CD4-positive, alpha-beta T cell treated with Interleukin-2 at 100 ng/mL for 4 hours (primary cell): ENCODE measurements at places on chromosomes 7 and 10.
A peak's percentile ranks its signal among the peaks of the same experiment; 100 is the strongest.

- DNase-seq: no peak
Measured at GRCh38 chr7:96319439-96319838, 2.5 kb downstream of the SLC25A13 start.

DNA sequence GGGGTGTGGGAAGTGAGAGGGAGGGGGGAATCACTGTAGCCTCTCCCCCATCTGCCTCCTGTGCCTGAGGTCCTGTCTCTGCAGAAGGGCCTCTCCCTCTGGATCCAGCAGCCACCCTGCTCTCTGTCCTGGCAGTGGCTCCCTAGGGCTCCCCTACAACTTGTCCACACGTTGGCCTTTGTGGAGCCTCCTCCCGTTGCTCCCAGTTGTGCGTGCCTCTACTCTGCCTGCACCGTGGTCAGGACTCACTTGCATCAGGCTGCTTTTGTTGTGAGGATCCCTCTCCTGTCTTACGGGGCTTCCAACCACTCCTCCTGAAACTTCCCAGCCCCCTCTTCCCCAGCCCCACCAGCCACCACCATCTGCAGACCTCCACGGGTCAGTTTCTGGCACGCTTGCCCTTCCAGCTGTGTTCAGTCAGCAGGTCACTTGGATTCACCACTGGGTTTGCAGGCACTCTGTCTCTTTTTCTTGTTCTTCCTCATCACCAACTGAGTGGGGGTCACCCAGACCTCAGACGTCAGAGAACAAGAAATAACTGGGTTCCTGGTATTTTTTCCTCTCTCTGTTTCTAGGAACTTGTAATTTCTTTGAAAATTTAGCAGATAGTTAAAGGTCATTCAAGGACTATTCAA, 62.3 kb downstream of the RAMP3 start:
- no peak for DNase-seq

DNA sequence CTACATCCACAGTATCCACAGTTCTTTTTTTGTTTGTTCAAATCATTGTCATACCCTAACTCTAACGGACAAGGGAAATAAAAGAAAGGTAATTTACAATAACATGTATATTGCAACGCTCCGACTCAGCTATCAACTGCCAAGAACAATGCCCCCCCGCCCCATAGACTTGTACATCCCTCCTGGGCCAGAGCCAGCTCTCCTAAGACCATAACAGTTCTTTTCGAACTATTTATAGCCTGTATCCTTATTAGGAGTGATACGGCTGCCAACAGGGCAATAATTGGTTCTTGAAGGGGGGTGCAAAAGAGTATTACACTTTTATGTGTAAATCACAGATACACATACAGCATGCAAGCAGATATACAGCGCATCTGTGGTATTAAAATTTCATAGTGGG, 495.7 kb downstream of the GALNT17 start:
- no peak for DNase-seq

- DNase-seq: no peak
Measured at GRCh38 chr7:77501192-77501515, 35.9 kb upstream of the PTPN12 start.

- DNase-seq: no peak
Measured at GRCh38 chr10:131852176-131852822, 48.5 kb upstream of the PPP2R2D start.

- DNase-seq: no peak
Measured at GRCh38 chr7:31815796-31816195, 128.8 kb downstream of the PPP1R17 start.

- DNase-seq: no peak
Measured at GRCh38 chr10:86319676-86320075, 46.9 kb downstream of the GRID1 start.

DNA sequence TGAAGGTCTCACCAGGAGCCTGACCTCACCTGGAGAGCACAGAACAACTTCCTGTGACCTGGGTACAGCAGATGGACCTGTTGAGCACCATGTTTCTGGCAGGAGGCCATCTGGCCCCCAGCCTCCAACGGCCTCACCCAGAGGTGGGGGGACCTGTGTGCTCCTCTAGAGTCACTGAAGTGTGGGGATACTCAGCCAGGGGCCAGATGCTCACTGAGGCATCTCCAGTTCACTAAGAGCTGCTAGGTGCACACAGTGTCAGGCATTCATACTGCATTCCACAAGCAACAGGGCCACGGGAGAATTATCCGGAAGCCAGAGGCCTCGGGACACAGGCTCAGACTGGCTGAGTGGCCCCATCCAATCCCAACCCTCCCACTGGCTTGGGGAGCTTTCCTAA, 161.4 kb downstream of the TCERG1L start:
- DNase-seq: no peak

GRCh38 chr7:108103558-108104298, 26.4 kb downstream of the LAMB4 start:
- no peak for DNase-seq

DNA sequence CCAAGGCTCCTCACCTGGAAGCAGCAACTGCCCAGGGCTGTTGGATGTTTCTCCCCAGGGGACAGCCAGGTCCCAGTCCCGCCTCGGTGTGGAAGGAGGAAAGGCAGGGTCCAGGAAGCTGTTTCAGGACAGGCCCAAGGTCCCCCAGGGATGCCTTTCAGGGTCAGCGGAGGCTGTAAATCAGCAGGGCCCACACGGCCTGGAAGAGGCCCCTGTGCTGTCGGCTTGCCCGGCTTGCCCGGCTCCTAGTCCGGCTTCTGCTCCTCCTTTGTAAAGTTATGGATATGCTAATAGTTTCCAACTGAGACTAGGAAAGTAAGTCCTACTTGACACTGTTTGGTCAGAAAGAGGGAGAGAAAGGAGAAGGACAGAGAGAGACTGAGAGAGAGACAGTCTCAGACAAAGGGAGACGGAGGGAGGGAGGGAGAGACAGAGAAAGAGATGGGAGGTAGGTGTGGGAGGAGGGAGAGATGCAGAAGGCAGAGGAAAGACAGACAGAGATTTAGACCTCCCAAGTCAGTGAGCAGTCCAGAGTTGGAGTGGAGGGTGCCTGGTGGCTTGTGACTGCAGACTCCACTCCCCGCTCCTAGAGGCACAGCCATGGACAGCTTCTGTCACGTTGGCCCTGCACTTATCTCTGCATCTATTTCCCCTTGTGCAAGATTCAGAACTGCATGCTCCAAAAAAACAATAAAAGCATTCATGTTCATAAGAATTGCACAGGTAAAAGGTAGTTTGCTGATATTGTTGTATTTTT, 10.5 kb downstream of the IKZF1 start:
- no peak for DNase-seq

DNA sequence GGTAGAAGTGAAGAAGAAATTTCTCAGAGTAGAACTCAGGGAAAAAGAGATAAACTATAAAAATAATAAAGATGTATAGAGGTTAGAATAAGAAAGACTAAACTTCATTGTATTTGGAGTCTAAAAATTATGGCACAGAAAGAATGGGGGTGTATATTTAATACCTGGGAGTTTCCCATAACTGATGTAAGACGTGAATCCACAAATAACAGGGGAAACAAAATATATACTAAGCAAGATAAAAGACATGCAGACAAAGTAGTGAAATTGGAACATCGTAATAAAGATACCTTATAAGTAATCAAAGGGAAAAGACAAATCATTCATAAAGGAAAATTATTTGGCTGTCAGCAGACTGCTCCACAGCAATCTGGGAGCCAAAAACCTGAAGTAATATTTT, 62.8 kb downstream of the HECTD2 start:
- DNase-seq: no peak

DNA sequence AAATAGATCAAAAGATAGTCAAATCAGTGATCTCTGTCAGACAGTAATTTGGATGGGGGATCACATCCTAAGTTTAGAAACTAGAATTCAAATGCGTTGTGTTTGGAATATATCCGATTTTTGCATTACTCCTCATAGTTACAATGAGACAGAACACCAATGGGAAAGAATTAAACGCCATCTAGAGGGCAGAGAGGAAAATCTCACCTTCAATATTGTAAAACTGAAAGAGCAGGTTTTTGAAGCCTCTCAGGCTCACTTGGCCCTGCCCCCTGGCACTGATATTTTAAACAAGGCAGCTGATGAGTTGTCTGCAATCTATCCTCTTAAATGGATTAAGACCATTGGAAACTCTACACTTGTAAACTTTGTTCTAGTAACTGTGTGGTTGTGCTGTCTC, 17.7 kb downstream of the FRG2B start:
- no peak for DNase-seq

DNA sequence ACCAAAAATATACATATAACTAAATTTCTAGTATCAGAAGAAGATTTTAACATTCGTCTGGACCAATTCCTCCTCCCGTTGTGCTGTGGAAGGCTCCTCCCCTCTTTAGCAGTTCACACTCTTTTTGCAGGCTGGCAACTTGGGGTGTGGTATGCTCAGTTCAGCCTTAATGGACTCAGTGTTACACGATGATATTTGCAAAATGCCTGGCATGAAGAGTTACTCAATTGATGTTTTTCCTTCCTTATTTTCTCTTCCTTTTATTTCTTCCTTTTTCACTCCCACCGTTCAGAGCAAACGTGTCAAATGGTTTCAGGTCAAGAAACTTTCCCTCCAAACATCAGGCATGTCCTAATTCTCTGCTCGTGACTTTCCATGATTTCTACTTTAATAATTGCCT, 248.3 kb downstream of the PHF14 start:
- no peak for DNase-seq

GRCh38 chr7:151339651-151340382, 1.8 kb upstream of the NUB1 start:
- peak; percentile 33 for DNase-seq

DNA sequence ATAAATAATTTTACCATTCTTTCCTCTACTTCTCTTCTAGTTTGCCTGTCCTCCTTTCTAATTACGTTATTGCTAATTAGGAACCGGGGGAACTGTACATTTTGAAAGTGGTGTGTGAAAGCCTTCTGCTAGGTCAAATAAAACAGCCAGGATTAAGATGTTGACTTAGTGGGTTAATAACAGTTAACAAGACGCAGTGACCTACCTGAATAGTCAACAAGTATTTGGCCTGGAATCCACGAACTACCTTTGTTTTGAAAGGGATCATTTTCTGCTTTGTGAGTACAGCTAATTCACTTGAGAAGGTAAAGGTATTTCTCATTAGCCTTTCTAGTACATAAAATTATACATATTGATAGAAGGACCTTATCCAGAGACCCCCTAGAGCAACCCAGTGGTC, 139.9 kb downstream of the COL28A1 start:
- no peak for DNase-seq

DNA sequence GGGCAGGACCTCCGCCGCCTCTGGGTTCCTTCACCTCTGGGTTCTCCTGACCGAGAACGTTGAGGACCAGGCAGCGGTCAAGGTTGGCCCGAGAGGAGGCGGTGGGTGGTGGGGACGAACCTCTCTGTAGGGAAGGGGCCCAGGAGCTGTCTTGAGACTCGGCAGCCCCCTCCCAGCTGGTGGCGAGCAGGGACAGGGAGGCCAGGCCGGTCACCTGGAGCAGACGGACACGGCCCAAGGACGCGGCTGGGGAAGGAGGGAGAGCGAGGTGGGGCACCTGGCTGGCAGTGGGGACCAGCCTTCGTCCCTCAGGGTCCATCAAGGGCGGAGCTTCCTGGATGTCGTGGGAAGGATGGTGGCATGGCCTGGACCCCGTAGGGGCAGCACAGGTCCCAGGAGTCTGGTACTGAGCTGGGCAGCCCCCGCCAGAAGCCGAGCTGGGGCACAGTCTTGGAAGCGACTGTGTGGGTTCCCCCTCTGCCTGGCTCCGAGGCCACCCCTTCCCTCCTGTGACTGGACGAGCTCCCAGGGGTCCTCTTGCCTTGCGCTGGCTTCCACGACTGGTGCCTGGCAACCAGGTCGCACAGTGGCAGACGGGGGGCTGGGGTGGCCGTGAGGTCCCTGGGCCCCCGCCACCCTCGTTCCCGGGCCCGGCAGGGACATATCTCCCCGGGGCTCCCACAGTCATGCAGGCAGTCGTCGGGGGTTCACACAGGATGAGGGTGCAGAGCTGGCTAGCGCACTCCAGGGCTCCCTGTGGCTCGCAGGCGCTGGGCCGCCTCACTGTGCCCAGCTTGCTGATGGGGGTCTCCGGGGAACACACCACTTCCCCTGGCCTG, 89.9 kb downstream of the DNAJB6 start:
- DNase-seq: no peak
